ENCODE measurements at places on chromosomes 7 and 10. TPM values are rescaled to one million over a fixed set of nuclear protein-coding genes. Genes with fewer than 3 reads are reported as not detected.

- no peak overlapping the region for H3K4me3 ChIP-seq
- H3K27me3 ChIP-seq, result no peaks in the 10 kb centered on the region
- DNase-seq, result no peak
- H3K27ac ChIP-seq, result no peak overlapping the region
Observed at GRCh38 chr10:72742092-72742491, 50.1 kb downstream of the MCU start.

GRCh38 chr7:155807789-155808548, 4.3 kb downstream of the SHH start:
- peaks cover 22% of the 10 kb centered on the region for H3K36me3 ChIP-seq
- no peak overlapping the region for H3K27ac ChIP-seq
- peaks cover 35% of the 10 kb centered on the region for H3K4me1 ChIP-seq
- DNase-seq, result no peak

DNA sequence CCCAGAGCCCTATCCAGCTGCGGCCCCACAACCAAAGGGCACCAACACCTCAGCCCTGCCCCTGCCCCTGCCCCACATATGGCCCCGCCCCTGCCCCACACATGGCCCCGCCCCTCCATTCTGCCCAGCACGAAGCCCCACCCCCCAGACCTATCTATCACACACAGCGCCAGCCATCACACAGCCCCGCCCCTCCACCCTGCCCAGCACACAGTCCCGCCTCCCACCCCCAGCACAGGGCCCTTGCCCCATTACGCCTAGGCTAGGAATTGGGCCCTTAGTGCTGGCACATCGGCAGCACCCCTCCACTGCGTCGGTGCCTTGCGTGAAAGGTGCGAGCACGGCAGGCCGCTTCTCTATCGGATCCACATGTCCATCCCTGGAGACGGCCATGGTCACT, 126.8 kb downstream of the MAD1L1 start:
- no peak for DNase-seq
- no peaks in the 10 kb centered on the region for H3K27me3 ChIP-seq
- H3K4me3 ChIP-seq, result no peak overlapping the region
- peaks cover 12% of the 10 kb centered on the region for H3K4me1 ChIP-seq
- no peak overlapping the region for H3K27ac ChIP-seq
- peaks cover 16% of the 10 kb centered on the region for H3K36me3 ChIP-seq

DNA sequence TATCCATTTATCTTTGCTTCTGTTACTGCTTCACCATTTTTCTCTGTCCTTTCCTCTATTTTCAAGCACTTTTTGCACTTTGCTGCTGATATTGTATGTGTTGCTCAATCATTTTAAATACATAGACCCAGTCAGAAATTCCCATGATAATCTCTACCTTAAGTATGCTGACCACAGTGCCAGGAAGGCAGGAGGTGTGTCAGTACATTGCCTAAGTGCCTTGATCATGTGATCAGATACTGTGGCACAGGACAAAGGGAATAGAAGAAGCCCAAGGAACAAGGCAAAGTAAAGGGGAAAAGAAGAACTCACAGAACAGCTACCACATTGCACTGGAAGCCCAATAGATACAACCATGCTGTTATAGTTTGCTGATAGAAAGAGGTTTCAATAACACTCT, 53.7 kb upstream of the CD36 start:
- no peaks in the 10 kb centered on the region for H3K27me3 ChIP-seq
- H3K27ac ChIP-seq, result no peak overlapping the region
- H3K4me3 ChIP-seq, result no peak overlapping the region
- DNase-seq, result peak; percentile 29

GRCh38 chr10:110733218-110733952, 89.2 kb downstream of the RBM20 start:
- peaks cover 9% of the 10 kb centered on the region for H3K4me1 ChIP-seq
- H3K36me3 ChIP-seq, result peaks cover 3% of the 10 kb centered on the region
- no peak for DNase-seq
- no peak overlapping the region for H3K27ac ChIP-seq
- H3K27me3 ChIP-seq, result peaks cover 43% of the 10 kb centered on the region

DNA sequence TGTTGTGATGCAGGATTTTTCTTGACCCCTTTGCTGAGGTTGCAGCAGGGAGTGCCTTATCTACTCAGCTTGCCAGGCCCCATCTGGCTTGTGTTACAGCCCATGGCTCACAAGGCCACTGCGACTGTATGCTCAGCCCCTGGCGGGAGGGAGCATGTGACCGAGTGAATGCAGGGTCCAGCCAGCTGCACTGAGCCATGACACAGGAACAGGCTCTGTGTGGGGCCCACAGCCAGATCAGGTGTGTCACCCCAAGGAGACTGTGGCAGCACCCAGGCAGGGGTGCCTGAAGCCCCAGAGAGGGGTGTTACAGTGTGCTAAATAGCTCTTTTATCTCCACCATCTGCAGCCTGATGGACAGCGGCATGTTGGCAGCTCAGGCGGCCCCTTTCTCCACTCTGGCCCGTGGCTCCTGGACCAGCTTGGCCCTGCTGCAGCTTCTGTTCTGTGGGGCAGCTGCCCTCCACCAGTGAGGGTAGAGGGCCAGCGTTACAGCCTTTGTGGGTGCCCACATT, 2.6 kb upstream of the PCBD1 start:
- H3K36me3 ChIP-seq, result peaks cover 18% of the 10 kb centered on the region
- peaks cover 25% of the 10 kb centered on the region for H3K27me3 ChIP-seq

- no peaks in the 10 kb centered on the region for H3K36me3 ChIP-seq
- DNase-seq, result no peak
- no peak overlapping the region for H3K4me3 ChIP-seq
- H3K27me3 ChIP-seq, result no peaks in the 10 kb centered on the region
Observed at GRCh38 chr10:15738270-15738925, 18.7 kb upstream of the ITGA8 start.

GRCh38 chr7:136947347-136947746, 78.9 kb downstream of the CHRM2 start:
- no peak for DNase-seq
- no peak overlapping the region for H3K27ac ChIP-seq
- H3K36me3 ChIP-seq, result no peaks in the 10 kb centered on the region
- no peaks in the 10 kb centered on the region for H3K27me3 ChIP-seq
- no peaks in the 10 kb centered on the region for H3K4me1 ChIP-seq

DNA sequence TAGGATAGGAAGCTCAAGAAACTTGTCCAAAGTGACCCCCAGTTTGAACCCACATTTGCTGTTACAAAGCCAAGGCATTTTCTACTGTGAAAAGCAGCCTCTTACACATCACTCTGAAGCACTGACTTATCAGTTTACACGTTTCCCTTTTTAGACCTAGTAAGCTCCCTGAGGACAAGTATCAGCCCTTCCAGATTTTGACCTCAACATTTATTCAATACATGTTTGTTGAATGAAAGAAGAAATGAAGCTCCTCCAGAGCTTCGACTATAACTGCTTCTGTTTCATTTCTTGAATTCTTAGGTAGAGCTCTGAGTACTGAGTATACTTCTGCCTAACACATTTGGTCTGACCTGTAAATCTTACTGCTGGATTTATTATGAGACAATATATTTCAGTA, 2.7 kb downstream of the WASL start:
- peaks cover 38% of the 10 kb centered on the region for H3K36me3 ChIP-seq
- H3K27me3 ChIP-seq, result no peaks in the 10 kb centered on the region
- peak overlapping the region; percentile 91 for H3K4me3 ChIP-seq
- H3K4me1 ChIP-seq, result peaks cover 34% of the 10 kb centered on the region
- no peak for DNase-seq

DNA sequence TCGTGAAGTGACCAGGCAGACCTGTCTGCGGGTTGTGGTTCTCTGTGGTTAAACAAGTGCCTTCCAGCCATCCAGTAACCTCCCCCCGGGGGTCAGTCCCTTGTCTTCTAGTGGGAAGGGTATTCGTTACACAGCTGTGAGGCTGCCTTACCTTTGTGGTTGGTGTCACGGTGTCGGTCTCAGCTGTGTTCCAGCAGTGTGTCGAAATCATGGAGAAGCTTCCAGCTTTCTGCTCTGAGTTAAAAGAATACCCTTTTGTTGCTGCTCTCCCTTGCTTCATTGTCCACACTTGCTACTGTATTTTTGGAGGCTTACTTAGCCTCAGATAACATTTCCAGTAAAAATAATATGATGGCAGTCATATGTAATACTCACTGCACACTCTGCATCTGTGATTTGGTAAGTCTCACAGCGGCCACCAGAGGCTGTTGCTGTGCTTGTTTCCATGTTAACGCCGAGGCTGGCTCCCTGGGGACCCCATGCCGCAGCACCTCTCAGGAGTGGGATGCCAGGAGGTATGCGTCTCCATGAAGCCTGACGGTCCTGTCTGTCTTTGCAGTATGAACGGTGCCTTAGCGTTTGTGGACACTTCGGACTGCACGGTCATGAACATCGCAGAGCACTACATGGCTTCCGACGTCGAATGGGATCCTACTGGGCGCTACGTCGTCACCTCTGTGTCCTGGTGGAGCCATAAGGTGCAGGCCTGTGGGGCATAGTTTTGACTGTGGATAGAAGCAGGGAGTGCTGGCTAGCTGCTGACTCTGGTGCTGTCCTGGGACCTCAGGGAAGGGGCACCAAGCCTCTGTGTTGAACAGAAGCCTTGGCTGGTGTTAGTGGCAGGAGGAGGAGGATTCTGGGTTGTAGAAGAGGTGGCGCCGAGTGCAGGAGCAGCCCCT, 20.5 kb downstream of the EIF3B start:
- no peak overlapping the region for H3K4me3 ChIP-seq
- no peaks in the 10 kb centered on the region for H3K27me3 ChIP-seq
- no peak for DNase-seq
- H3K36me3 ChIP-seq, result peaks cover 89% of the 10 kb centered on the region

DNA sequence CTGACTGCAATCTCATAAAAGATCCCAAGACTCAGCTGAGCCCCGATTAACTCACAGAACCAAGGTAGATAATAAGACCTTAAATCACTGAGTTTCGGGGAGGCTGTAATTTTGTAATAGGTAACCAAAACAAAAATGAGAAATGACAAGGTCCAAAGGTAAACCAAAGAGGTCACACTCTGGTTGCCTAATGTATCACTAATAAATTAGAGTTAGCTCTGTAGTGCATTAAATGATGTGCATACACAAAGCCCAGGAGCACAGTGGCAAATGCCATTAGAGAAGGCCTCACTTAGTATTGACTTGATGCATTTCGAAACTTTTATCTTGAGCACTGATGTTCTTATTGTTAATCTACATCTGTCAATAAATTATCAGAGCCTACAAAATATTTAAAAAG, 237.7 kb upstream of the CCDC6 start:
- peaks cover 46% of the 10 kb centered on the region for H3K4me1 ChIP-seq
- peaks cover 5% of the 10 kb centered on the region for H3K36me3 ChIP-seq
- peak overlapping the region; percentile 15 for H3K27ac ChIP-seq
- no peak overlapping the region for H3K4me3 ChIP-seq
- DNase-seq, result no peak
- no peaks in the 10 kb centered on the region for H3K27me3 ChIP-seq

GRCh38 chr10:24444337-24444736, 235.4 kb downstream of the KIAA1217 start:
- H3K4me3 ChIP-seq, result no peak overlapping the region
- peaks cover 21% of the 10 kb centered on the region for H3K4me1 ChIP-seq
- no peaks in the 10 kb centered on the region for H3K36me3 ChIP-seq

GRCh38 chr10:62062752-62063512, 161.4 kb downstream of the ARID5B start:
- H3K27ac ChIP-seq, result no peak overlapping the region
- peaks cover 12% of the 10 kb centered on the region for H3K4me1 ChIP-seq
- no peaks in the 10 kb centered on the region for H3K36me3 ChIP-seq
- H3K27me3 ChIP-seq, result no peaks in the 10 kb centered on the region

- peaks cover 14% of the 10 kb centered on the region for H3K4me1 ChIP-seq
- DNase-seq, result no peak
- H3K27me3 ChIP-seq, result no peaks in the 10 kb centered on the region
- no peaks in the 10 kb centered on the region for H3K36me3 ChIP-seq
- no peak overlapping the region for H3K4me3 ChIP-seq
Observed at GRCh38 chr10:31395695-31396094, 76.7 kb downstream of the ZEB1 start.

MRC1 gene
- not detected for total RNA-seq

SEMA3E gene
- 21.8 TPM for total RNA-seq

PSD gene
- total RNA-seq, result 0.34 TPM

NACAD gene
- total RNA-seq, result 1.0 TPM

CCDC172 gene
- not detected for total RNA-seq

UTF1 gene
- not detected for total RNA-seq

EMX2 gene
- total RNA-seq, result not detected

CEP55 gene
- total RNA-seq, result 52.2 TPM

ZNF239 gene
- total RNA-seq, result 10.8 TPM

AGBL3 gene
- 5.4 TPM for total RNA-seq

CPEB3 gene
- 2.8 TPM for total RNA-seq
